ENCODE measurements at places on chromosomes 12 and 14.

DNA sequence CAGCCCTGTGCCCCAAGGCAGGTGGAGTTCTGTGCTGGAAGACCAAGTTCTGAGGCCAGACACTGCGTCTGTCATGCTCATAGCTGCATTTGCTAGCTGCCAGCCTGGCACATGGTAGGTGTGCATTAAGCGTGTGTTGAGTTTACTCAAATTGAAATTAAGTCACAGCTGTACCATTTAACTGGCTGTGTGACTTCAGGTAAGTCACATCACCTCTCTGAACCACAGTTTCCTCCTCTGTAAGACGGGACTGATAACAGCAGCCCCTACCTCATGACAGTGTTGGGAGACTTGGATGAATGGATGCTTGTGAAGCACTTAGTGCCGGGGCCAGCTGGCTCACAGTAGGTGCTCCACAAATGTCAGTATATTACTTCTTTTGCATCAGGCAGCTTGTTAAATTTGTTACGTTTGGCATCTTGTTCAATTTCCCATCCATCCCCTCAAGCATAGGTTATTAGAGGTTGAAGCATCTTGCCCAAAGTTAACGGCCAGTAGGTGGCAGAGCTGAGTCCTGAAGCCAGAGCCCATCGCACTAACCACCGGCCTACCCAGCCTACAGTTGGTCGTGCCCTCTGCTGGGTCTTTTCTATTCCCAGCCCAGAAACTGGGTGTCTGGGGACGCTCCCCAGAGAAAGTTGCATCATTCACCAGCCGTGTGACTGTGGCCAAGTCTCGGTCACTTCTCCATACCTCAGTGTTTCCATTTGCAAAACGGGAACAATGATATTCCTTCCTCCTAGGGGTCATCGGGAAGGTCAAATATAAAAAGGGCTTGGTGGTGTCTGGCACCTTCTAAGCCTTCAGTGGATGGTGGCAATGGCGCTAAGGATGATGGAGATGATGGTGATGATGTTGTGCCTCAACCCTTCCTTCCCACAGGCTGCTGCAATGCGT is 4.5 kb downstream of the DAO start:
- DNase-seq = peak; percentile 55

DNA sequence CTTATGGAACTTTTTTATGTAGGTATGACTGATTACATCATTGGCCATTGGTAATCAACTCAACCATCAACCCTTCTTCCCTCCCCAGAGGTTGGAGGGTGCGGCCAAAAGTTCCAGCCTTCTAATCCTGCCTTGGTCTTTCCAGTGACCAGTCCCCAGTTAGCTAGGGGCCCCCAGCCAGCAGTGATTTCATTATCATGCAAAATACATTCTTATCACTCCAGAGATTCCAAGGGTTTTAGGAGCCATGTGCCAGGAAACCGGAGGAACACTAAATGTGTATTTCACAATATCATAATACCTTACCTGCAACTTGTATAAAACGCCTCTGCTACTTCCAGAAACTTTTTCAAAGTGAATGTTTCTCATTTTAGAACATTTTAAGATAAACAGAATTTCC is 181.5 kb upstream of the PELI2 start:
- DNase-seq = no peak

DNA sequence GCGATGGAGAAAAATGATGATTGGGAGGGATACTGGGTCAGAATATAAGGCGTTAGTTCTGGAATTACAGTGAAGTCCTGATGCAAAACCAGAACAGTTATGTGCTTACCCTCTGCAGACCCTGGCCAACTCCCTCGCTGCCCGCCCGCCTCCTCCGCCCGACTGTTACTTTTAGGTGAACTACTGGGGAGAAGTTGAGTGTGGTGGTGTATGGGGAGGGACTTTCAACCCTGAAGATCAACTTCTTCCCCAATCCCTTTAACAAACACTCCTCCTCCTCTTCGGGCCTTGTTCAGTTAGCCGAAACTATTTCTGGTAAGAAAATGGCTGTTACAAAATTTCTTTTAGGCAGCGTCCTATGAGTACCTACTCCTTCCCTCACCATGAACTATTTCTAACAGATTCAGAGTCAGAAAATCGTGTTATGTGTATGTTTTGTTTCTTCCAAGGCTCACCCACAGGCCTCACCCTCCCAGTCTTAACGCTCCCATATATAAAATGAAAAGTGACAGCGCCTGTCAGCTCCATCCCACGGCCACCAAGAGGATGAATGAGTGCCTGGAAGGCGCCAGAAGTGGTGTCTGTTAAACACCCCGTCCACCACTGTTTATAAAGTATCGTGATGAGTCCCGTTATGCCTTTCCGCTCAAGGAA is 1.3 kb downstream of the FBXO33 start:
- DNase-seq = no peak

GRCh38 chr12:15603474-15604085 is 185.6 kb downstream of the EPS8 start:
- DNase-seq = no peak

DNA sequence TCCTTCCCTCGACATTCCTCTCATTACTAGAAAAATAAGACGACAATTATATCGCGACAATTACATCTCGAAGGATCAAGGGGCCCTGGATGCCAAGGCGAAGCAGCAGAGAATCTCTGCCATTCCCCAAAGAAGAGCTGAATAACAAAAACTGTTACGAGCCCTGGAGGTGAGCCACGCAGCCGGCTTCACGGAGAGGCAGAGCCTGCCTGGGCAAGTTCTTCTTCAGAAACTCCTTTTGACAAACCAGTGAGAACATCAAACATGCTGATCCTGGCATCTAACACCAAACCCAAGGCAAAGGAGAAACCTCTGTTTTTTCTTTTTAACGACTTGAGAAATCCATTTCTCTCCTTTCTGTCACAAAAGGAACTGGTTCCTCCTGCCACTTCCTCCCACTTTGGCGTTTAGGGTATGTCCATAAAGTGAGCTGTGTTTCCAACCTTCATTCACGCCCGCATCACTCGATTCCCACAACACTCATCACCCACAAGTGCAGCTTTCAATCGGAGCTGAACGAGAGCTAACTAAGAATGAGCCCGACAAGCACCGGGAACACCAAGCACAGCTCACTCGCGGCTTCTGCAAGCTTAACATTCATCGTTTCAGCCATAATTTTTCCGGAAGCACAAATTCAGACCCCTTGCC is 21.5 kb downstream of the CCDC88C start:
- no peak for DNase-seq

- DNase-seq = no peak
Measured at GRCh38 chr12:12019881-12020280, 50.9 kb upstream of the BCL2L14 start.

DNA sequence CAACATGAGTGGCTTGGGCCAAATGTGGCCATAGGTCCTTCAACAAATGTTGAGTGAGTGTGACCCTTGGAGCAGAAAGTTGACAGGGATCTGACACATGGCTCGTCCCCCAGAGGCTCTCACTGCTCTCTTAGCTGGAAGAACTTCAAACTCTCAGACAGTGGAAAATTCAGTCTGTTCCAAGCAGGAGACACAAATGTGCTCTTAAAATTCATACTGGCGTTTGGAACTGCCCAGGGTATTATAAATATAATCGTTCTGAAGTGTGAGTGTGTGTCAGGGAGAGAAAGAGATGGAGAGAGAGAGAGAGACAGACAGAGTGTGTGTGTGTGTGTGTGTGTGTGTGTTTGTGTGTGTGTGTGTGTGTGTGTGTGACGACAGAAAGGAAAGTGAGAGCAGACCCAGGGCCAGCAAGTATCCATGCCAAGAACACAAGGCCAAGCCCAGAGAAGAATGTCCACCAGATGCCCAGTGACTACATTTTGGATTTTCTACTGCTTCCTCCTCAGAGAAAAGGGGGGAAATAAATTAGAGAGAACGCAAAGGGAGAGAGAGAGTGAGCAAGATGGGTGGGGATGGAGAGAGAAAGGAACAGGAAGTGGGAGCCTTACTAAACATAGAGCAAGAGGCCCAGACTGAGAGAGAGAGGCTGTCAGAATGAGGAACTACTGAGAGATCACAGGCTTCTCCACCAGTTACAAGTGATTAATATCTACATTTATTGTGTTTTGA is 193.6 kb upstream of the NUDT4 start:
- no peak for DNase-seq

DNA sequence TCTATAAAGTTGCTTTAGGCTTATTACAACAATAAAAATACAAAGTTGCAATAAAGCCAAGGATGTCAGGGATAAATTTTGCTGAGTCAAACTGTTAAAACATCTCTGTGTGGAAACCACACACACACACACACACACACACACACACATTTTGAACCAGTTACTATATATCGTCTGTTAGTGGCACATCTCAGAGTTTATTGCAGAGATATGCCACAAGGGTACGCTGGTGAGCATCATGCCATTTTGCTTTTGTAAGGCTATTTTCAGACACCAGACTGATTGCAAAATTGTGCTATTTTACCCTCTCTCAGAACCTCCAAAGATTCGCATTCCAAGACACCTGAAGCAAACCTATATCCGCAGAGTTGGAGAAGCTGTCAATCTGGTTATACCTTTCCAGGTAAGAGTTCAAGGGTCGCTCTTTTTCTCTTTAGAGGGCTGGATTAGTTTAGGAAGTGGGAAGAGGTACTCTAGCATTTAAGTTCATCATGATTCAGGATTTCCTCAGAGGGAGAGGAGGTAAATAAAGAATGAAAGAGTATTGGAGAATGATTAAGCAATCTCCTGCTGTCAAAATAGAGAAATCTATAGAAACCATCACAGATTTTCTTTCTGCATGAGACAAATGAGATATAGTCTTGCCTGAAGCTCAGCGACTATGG is 27.3 kb upstream of the CHPT1 start:
- DNase-seq = no peak

GRCh38 chr12:15599266-15600037 is 189.7 kb downstream of the EPS8 start:
- DNase-seq = no peak

GRCh38 chr14:69839661-69840060 is 39.6 kb upstream of the SMOC1 start:
- DNase-seq = no peak

- DNase-seq = no peak
Measured at GRCh38 chr14:67722293-67722692, 20.6 kb downstream of the RDH12 start.

Data from effector CD4-positive, alpha-beta T cell (primary cell).